ENCODE measurements at places on chromosomes 13 and 19.

GRCh38 chr19:48394331-48395169, 1.1 kb downstream of the GRIN2D start:
- no peak for DNase-seq

GRCh38 chr19:44280916-44281315, 21.2 kb downstream of the ZNF233 start:
- DNase-seq: no peak

DNA sequence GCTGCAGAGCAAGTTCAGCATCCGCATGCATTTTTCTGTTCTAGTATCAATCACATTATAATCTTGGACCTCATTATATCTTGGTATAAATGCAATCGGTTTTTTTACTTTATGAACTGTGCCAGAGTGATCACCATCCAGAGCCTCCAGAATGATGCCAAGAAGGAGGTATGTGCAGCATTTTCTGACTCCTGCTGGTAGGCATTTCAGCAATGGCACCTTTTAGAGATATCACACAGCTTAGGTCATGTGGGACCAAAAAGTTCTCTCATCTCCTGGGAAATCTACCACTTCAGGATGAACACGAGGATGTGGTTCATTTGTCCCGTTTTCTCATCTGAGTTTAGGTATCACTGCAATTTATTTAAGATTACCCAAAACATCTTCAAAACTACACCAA, 220.4 kb downstream of the VWA8 start:
- no peak for DNase-seq

GRCh38 chr13:51674276-51674675, 90.0 kb downstream of the WDFY2 start:
- no peak for DNase-seq

DNA sequence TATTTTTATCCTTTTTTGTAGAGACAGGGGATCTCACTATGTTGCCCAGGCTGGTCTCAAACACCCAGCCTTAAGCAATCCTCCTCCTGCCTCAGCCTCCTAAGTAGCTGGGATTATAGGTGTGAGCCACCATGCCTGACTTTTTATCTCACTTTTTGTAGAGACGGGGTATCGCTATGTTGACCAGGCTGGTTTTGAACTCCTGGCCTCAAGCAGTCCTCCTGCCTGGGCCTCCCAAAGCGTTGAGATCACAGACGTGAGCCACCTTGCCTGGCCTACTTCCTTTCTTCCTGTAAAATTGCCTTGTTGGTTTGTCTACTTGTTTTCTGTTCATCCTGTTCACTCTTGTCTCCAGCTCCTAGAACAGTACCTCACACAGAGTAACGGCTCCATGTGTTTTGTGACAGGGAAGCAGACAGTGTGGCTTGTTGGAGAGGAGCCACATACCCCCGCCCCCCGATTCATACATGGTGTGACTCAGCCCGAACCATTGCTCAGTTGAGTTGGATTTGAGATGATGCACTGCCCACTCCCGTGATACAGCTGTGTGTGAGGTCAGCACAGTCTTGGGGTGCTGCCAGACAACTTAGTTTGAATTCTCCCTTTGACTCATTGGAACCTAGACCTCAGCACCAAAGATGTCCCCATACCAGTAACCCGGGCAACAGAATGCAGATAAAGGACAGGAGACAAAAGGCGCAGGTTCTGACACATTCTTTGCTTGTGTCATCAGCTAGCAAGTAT, 34.2 kb downstream of the GPR42 start:
- DNase-seq: peak; percentile 49

- DNase-seq: no peak
These were observed 103.3 kb downstream of the ZNF557 start for GRCh38 chr19:7172794-7173193.

Measured in hepatic stellate cell (primary cell).